ENCODE measurements at places on chromosomes 3 and 15. TPM values are rescaled to one million over a fixed set of nuclear protein-coding genes. Genes with fewer than 3 reads are reported as not detected.

DNA sequence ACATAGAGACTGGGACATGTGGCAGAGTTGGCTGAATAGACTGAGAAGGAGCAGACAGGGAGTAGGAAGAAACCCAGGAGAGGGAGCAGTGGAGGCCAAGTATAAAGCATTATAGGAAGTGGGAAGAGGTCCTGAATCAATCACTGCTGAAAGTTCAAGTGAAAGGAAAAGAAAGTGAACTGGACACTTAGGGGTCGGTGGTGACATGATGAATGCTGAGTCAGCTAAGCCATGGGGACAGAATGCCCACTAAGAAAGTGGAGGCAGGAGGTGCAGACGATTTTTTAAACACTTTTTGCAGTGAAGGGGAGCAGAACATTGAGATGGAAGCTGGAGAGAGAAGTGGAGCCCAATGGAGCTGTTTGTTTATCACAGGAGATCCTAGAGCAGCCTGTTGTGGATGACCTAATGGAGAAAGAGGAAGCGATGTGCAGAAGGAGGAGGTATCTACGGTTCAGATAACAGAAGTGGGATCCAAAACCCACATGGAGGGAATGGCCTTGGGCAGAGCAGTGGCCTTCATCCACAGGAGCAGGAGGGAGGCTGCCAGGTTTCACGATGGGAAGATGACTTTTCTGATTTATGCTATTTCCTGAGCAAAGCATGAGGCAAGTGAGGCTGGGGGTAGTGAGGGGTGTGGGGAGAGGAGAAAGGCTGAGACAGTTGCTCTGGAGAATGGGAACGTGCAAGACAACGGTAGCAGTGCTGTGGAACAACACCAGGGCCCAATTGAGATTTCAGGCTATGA, 208.2 kb downstream of the RPLP1 start:
- no peak for DNase-seq

- no peak for DNase-seq
Measured at GRCh38 chr15:82986442-82986780, 401 bp downstream of the RAMAC start.

DNA sequence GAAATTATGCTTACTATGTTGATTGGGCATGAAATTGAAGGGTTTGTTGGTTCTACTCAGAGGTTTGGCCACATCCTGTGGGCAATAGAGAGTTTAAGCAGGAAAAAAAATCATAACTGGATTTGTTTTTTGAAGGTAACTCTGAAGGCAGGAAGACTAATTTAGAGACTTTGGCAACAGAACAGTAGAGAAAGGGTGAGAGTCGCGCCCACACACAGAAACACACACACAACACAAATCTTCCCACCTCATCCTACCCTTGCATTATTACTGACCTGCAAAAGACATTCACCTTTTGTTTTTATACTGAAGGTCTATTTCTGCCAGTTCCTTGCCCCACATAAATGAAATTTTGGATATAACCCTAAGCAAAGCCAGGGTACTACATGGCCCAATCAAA, 270.6 kb downstream of the TBL1XR1 start:
- no peak for DNase-seq

DNA sequence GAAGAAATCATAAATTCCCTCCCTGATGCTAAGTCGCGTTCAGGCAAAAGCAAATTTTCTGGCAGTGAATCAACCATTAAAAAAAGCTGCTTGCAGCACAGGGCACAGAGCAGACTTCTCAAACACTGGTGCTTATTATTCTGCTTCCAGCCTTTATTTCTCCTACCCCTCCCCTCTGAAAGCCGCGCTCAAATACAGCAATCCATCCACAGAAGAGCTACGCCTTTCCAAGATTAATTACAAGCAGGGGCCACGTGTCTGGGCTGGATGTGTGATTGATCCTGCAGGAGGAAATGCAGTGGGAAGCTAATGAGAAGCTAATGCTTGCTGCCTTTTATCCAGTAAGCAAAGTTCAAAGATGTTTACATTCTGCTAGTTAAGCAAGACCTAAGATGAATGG, 134.9 kb upstream of the TOPAZ1 start:
- no peak for DNase-seq

- no peak for DNase-seq
Measured at GRCh38 chr15:60416484-60416883, 18.7 kb upstream of the ANXA2 start.

DNA sequence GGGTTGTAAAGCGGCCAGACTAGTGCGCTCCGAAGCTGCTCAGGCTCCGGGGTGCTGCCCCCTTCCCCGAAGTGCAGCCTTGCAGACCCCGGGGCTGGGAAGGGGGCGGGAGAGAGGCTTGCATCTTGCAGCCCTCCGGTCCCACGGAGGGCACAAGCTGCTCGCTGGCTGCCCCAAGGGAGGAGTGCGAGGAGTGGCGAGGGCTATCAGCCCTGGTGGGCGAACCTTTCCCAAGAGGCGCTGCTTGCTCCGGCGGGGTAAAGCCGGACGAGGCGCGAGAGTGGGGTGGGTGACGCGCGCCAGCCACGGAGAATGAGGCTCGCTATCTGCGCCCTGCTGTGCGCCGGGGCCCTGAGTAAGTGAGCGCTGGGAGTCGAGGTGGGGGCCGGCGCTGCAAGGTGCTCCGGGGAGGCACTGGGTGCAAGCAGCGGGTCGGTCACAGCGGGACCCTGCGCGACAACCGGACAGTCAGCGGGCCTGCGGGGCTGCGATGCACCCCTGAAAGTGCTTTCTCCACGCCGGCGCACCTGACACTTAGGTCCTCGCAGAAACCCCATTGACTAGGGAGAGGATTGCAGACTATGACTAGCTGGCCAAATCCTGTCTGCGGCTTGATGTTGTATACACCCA, 12.7 kb upstream of the TOPBP1 start:
- no peak for DNase-seq

DNA sequence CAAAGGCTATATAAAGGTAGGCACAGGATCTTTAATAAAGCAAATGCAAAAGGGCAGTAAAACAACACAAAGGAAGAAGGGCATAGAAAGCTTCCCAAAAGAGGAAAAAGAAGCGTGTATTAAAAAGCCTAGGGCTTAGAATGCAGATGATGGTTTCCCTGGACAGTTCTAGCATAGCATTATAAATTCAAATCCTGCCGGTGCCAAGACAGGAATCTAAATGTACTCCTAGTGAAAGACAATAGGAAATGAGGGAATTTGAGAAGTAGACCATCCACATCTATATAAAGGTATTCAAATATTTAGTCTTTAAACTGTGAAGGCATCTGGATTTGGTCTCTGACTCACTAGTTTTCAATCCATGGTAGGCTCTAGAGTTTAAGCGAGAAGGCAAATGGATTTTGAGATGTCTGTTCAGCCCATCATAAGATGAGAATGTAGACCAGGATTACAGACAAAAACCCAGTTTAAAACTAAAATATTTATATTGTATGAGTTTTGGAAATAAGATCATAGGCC, 431.8 kb downstream of the TBL1XR1 start:
- no peak for DNase-seq

DNA sequence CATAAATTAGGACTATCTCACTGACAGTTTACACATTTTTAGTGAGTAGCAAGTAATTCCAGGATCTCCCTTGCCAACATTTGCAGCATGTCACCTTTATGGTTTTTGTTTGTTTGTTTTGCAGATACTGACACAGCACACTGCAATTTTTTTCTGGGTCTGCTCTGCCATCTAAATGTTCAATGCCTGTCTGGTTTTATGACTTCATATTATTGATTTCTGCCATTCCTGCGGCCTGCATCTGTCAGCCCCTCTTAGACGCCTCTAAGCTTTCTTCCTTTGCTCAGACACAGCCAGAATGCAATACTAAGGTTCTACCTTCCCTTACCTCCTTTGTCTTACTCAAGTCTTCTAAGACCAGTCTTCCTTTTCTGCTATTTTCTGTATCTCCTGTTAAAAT, 321.2 kb upstream of the AZI2 start:
- DNase-seq: no peak

DNA sequence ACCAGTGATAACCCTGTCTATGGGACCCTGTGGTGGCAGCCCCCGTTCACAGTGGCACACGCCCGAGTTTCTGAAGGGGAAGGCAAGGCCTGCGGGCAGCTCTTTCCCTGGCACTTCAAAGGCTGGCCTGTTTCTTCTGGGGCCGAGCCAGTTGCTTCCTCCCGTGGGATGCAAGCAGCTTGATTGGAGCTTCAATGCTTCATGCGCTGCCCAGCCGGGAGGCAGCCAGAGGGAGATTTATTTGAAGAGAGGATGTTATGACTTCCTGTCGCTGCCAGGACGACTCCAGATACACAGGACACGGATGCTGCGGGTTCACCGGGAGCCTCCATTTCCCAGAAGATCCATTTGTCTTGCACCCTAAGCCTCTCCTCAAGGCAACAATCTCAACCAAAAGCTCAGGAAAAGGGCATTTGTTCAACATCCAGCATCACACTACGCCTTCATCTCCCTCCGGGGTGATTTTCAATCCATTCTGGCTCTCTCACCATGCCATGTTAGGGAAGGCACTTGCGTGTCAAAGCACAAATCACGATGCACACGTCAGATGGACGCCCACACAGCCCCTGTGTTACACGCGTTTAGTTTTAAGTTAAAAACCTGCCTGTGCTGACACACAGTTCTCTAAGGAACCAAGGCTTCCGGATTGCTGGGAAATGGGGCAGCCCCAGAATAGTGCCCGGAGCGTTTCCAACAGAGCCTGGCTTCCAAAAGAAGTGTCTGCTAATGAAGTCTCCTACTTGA, 330.2 kb downstream of the OCA2 start:
- no peak for DNase-seq

DNA sequence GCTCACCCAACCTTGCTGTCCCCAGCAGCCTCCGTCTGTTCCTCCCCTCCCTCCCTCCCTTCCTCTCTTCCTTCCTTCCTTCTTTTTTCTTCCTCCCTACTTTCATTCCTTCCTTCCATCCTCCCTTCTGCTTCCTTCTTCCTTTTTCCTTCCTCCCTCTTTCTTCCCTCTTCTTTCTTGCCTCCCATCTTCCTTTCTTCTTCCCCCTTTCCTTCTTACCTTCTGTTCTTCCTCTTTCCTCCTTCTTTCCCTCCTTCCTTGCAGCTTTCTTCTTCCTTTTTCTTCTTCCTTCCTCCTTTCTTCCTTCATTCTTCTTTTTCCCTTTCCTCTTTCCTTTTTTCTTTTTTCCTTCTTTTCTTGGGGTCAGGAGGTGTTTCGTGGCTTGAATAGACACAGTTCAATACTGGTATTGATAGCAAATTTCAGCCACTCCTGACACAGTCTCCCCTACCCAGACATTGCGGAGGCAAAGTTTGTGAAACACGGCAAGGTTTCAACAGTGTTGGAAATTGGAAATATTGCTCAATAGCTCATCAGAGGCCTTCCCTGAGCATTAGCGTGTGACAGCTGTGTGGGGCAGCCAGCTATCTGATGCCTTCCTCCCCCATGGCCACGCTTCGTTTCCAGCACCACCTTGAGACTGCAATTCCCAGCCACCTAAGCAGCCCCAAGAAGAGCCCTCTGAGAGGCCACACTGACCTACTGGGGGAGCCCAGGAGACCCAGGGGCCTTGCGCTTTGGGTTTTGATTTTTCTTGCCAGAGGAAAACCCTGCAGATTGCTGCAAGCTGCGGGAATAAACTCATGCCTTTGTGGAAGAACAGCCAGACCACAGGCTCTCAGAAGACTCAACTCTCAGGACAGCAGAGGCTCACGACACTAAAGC, 82.2 kb downstream of the KLF15 start:
- DNase-seq: peak; percentile 56

- no peak for DNase-seq
Measured at GRCh38 chr3:127915937-127916493, 983 bp downstream of the KBTBD12 start.

- DNase-seq: no peak
Measured at GRCh38 chr3:18660059-18660458, 234.9 kb upstream of the SATB1 start.

- no peak for DNase-seq
Measured at GRCh38 chr15:90106522-90107117, 4.4 kb upstream of the IDH2 start.

DNA sequence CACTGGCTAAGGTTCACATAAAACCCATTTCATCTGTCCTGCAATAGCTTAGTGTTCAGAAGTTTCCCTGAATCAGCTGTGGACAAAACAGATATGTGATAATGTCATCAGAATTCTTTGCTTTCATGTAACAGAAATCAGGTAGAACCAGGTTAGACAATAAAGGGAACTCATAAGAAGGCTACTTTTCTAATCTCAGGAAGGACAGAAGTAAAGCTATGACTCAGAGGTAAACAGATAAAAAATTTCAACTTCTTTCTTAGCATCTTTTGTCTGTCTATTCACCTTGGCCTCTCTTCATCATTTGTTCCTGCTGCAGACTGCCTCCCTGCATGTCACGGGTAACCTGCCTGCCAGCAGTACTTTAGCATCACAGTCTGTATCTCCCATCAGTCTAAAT, 643.1 kb downstream of the MECOM start:
- DNase-seq: no peak

DNA sequence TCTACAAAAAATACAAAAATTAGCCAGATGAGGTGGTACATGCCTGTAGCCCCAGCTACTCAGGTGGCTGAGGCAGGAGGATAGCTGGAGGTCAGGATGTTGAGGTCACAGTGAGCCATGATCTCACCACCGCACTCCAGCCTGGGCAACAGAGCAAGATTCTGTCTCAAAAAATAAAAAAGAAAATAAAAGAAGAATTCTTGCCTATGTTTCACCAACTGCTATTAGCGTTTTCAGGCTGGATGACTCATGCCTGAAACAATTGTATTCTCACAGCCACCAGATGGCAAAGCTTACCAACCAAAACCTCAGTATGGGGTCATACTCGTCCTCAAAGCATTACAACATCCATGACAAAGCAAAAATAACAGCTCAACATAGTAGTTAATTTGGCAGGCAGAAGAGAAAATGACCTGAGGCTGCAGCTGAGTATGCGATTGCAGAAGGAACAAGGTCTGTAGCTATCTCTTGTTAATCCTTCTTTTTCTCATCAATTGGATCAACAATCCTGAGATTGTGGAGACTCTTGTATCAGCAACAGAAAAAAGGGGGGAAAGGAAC, 52.2 kb downstream of the TP53BP1 start:
- peak; percentile 3 for DNase-seq

- no peak for DNase-seq
Measured at GRCh38 chr15:100537331-100537730, 8.6 kb upstream of the CERS3 start.

- DNase-seq: no peak
Measured at GRCh38 chr15:36332301-36332700, 247.1 kb upstream of the CDIN1 start.

DNA sequence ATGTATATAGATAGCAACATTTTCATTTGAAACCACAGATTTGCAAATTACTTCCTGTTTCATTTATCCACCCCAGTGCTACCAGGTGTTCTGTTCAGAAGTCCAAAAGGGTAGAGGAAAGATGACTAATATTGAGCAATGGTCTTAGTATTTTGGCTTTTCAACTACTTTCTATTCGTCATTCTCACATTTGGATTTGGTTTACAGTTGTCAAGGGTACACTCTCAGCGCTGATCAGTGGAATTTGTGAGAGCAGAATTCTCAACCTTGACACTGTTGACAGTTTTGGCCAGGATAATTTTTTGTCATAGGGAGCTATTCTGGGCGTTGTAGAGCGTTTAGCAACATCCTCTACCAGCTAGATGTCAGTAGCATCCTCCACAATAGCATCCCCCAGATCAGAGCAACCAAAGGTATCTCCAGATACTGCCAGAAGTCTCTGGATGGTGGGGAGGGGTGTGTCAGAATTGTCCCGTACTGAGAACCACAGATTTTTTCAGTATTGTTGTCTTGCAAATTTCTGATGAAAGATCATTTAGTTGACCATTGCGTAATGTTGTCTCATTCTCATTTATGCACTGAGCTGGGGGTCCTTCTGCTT, 4.2 kb downstream of the HMCES start:
- no peak for DNase-seq

Gene NR2E3
- polyA plus RNA-seq: 1.1 TPM

Gene CYP1A1
- 0.04 TPM for polyA plus RNA-seq

Gene RPL35A
- polyA plus RNA-seq: 1,751 TPM

Gene SMAD6
- 46.2 TPM for polyA plus RNA-seq

Gene FSTL1
- 470 TPM for polyA plus RNA-seq

Gene TASOR
- 67.6 TPM for polyA plus RNA-seq

Gene SPTBN5
- polyA plus RNA-seq: 3.0 TPM

Gene GNL3
- polyA plus RNA-seq: 106 TPM
